Lung microvascular endothelial cell (primary cell): ENCODE measurements at places on chromosomes 2 and 18. TPM values are rescaled to one million over a fixed set of nuclear protein-coding genes. Genes with fewer than 3 reads are reported as not detected.

The OSBPL6 gene
- 2.4 and 4.0 TPM in 2 replicates for total RNA-seq

The RNU2-63P gene
- total RNA-seq = 70.8 and 139 TPM in 2 replicates

The MARCO gene
- total RNA-seq = not detected in 2 replicates

The ALPI gene
- not detected in 2 replicates for total RNA-seq

The TTN gene
- 0.60 and 1.3 TPM in 2 replicates for total RNA-seq

The CNGA3 gene
- total RNA-seq = not detected in 2 replicates

The MALL gene
- 13.7 and 46.0 TPM in 2 replicates for total RNA-seq

The IL1RL2 gene
- total RNA-seq = 0.20 and 0.22 TPM in 2 replicates

The COPS8 gene
- total RNA-seq = 45.4 and 53.0 TPM in 2 replicates

The LAMA1 gene
- total RNA-seq = 0.20 and 0.22 TPM in 2 replicates

The GCA gene
- 2.2 and 5.4 TPM in 2 replicates for total RNA-seq

The CCDC141 gene
- 0.20 and 0.87 TPM in 2 replicates for total RNA-seq

The TNS1 gene
- 26.8 and 82.1 TPM in 2 replicates for total RNA-seq

The STK11IP gene
- total RNA-seq = 8.1 and 8.7 TPM in 2 replicates

DNA sequence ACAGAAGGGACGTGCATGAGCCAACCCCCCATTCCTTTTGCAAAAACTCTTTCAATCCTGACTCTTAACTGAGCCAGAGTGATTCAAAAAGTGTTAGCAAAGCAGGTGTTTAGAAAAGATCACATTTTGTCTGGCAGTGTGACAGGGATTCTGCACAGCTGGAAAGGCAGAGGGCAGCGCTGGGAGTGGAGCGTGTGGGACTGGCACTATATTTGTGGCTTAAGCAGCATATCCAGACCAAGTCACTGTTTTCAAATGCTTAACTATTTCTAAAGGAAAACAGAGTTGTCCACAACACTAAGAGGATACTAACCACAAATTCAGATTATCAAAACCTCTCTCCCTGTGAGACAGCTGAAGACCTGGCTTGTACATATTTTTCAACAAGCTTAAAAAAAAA lies 19.0 kb downstream of the CABYR start:
- DNase-seq = no peak

- DNase-seq = no peak
Measured at GRCh38 chr2:43160778-43161177, 65.6 kb downstream of the ZFP36L2 start.

DNA sequence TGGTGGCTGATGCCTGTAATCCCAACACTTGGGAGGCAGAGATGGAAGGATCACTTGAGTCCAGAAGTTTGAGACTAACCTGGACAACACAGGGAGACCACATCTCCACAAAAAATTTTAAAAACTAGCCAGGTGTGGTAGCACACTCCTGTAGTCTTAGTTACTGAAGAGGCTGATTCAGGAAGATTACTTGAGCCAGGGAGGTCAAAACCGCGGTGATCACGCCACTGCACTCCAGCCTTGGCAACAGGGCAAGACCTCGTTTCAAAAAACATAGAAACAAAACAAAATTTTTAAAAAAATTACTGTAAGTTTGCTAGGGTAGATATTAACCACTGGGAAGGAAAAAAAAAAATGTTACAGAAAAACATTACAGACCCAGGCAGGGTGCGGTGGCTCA lies 5.8 kb downstream of the ATL2 start:
- no peak for DNase-seq

DNA sequence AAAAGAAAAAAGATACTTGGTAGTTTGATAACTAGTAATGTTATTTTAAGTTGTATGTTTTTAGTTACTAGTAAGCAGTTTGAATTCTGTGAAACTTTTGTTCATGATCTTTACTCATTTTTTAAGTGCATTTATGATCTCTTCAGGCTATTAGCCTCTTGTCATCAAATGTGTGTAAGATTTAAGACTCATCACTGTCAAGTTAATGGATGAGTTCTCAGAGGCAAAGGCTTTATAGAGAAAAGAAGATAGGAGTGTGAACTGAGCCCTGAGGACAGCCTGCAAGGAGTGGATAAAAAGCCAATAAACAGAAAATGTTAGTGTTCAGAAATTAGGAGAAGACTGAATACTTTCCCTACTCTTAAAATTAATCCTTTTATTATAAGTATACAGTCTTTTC lies 13.5 kb downstream of the NDUFV2 start:
- no peak for DNase-seq

DNA sequence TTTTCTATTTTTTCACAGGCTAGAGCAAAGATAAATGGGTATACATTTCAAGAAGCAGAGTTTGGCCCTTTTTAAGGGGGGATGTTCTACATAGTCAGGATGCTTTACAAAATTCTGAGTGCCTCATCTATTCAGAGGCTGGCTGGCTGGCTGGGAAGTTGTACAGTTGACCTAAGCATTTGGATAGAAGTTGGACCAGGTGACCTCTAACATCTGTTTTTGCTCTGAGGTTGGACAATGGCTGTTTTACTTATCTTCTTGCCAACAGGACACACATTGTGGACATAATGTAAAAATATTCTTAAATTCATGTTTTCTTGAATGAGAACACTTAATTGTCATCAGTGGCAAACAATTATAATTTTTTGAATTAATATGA lies 205.4 kb downstream of the PTPRM start:
- no peak for DNase-seq

DNA sequence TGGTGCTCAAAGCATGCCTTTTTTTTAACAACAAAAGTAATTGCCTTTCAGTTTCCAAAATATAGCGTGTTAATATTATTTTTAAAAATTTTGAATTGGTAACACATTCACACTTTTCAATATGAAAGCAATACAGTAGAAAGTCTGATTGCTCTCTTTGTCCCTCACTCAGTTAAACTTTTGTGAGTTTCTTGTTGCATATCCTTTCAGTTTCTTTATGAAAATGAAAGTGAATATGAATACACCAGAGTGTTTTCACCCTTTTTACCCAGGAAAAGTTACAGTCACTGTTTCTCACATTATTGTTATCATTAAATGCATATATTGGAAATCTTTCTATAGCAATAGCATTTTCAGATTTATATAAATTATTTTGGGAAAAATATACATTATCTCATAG lies 377.4 kb upstream of the CRIM1 start:
- DNase-seq = no peak

GRCh38 chr2:224927646-224928173 lies 114.6 kb downstream of the DOCK10 start:
- no peak for DNase-seq

DNA sequence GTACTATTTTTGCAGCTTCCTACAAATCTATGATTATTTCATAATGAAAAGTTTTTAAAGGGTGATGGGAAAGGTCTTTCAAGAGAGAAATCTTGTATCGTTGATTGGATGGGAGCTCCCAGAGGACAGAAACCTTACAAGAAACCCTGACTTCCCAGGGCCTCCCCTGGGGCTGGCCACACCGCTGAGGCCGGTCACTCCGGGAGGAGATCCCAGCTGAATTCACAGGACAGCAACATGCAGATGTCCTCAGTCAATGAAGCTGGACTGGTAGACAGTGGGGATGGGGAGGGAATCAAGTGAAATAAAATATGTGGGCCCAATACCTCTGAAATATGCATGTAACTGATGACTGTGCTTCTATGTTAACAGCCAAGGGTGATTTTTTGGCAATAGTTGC lies 135.6 kb downstream of the TFCP2L1 start:
- no peak for DNase-seq

DNA sequence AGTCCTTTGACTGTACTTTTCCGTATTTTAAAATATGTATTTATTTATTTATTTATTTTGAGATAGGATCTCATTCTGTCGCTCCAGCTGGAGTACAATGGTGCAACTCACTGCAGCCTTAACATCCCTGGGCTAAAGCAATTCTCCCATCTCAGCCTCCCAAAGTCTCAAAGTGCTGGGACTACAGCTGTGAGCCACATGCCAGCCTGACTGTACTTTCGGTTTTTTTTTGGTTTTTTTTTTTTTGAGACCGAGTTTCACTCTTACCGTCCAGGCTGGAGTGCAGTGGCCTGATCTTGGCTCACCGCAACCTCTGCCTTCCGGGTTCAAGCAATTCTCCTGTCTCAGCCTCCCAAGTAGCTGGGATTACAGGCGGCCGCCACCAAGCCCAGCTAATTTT lies 28.9 kb upstream of the CCNYL1 start:
- no peak for DNase-seq

DNA sequence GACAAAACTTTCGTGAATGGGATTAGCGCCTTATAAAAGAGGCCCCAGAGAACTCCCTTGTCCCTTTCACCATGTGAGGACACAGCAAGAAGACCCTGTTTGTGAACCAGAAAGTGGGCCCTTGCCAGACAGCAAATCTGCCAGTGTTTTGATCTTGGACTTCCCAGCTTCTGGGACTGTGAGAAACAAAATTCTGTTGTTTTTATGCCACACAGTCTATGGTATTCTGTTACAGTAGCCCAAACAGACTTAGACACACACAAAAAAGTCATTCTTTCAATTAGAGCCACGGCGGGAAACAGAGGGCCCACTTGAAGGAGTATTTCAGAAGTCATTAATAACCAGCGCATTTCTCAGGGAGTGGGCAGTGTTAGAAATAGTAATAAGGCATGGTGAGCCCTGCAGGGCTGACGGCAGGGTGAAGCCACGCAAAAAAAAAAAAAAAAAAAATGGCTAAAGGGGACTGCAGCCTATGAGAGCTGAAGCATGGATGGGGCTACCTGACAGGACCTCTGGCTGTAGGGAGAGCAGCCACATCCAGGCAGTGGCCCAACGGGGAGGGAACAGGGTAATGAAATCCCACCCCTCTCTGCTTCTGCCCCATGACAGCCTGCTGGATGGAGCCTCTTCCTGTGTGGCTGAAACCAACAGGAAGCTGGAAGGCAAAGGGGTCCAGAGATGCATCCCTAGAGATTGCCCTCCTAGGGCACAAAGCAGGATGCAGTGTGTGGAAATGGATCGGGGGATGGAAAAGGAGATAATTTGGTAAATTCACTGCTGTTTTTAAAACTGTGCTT lies 189.3 kb downstream of the KCNS3 start:
- DNase-seq = no peak

DNA sequence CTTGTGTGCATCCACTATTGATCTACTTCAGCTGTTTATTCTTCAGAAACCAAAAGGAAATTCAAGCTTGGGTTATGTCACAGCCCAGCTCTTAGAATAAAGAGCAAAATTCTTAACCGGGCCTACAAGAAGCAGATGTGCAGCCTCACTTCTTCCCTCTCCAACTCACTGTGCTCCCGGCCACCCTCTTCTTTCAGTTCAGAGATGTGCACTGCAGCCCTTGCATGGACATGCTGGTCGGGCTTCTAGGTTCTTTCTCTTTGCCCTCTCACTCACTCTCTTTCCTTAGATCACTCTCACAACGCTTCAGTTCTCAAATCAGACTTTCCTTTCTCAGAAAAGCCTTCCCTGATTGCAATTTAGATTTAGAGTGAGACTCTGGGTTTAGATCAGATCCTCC lies 104.1 kb downstream of the CHN1 start:
- no peak for DNase-seq

DNA sequence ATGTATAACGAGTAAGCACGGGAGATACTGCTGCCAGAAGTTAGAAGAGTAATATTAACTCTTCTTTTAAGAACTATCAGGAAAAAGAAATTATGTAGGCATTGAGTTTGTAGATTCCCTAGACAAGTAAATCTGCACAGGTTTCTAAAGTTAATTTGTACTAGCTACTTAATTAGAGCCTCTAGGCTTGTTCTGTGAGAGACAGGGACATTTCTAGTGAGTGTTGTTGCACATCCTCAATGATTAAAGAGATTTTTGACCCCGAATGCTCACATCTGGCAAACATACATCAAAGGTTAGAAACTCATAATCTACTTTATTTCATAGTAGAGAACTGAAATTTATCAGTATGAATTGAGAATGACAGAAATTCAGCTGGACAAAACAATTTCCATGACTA lies 669.0 kb upstream of the CDH7 start:
- no peak for DNase-seq

- no peak for DNase-seq
Measured at GRCh38 chr18:25284861-25285550, 67.0 kb downstream of the ZNF521 start.

GRCh38 chr18:79705272-79705671 lies 25.7 kb downstream of the CTDP1 start:
- DNase-seq = no peak

DNA sequence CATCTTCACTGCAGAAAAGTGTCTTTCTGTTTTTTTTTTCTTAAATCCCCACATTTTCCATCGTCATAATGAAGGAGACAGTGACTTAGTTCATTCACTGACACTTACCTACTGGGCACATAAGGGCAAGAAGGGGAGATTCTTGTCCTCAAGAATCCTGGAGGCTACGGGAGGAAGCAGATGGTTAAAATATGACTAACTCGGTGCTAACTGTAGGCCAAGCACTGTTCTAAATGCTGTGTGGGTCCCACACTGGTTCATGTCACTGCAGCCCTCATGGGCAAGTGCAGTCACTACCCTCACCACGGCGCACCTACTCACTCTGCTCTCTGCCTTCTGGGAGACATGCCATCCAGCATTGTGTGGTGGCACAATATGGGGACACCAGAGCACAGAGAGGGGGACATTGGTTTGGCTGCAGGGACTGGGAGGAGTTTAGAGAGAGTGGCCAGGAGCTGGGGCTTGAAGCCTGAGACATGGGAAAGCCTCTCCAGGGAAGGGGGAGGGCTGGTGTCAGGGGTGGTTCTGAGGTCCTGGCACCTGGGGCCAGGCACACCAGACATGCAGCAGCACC lies 305.2 kb downstream of the MYCN start:
- DNase-seq = no peak

DNA sequence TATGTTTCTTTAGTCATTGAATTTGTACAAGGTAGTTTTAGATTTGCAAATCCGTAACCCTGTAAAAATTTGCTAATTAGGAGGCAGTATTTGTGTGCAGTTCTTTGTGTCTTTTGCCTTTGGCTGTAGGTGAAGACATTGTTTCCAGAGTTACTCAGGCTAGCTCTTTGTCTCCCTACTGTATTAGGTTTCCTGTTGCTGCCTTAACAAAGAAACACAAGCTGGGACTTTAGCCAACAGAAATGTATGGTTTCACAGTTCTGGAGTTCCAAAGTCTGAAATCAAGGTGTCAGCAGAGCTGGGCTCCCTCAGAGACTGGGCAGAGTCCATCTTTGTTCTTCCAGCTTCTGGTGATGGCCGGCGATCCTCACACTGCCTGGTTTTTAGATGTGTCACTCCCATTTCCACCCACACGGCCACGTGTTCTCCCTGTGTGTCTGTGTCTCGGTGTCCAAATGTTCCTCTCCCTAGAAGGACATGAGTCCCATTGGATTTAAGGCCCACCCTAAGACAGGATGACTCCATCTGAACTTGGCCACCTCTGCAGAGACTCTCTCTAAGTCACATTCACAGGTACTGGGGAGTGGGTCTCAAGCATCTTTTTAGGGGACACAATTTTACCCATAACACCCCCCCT lies 309.7 kb downstream of the GALR1 start:
- no peak for DNase-seq

DNA sequence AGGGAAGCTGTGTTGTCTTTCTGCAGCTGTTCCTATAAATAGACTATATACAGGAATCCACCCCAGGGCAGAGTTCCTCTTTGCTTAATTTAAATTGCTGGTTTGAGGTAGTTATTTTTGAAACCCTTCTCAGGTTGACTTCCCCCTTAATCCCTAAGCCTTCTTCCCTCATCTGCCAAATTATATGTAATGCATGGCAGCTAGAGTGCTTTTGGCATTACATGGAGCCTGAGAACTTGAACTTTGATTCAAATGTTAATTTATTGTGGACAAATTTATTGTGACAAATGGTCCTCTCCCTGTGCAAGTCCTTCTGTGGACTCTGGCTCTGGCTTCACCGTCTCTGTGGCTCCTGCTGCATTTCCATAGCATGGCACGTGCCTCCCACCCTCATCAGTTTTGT lies 29.2 kb downstream of the MYO1B start:
- no peak for DNase-seq
